Activated effector memory CD4-positive, alpha-beta T cell treated with Interleukin-2 at 50 U/mL for 16 hours (primary cell): ENCODE measurements at places on chromosomes 2 and 18.

DNA sequence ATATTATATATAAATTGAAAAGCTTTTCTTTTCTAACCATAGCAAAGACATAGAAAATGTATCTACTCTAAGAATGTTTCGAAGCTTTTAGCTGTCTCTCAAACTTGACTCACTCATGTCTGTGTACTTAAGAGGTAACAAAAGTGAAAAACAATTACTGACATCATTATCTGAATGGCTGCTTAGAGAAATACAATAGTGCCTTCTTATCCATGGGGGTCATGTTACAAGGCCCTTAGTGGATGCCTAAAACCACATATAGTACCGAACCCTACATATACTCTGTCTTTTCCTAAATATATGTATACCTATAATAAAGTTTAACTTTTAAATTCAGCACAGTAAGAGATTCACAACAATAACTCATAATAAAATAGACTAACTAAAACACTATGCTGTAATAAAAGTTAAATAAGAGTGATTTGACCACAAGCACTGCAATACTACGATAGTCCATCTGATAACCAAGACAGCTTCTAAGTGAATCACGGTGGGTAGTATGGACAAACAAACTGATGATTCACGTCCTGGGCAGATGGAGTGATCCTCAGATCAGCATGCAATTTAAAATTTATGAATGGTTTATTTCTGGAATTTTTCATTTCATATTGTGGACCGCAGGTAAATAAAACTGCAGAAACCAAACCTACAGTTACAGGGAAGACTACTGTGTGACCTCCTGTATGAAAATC, 246.2 kb downstream of the XIRP2 start:
- DNase-seq, result no peak

DNA sequence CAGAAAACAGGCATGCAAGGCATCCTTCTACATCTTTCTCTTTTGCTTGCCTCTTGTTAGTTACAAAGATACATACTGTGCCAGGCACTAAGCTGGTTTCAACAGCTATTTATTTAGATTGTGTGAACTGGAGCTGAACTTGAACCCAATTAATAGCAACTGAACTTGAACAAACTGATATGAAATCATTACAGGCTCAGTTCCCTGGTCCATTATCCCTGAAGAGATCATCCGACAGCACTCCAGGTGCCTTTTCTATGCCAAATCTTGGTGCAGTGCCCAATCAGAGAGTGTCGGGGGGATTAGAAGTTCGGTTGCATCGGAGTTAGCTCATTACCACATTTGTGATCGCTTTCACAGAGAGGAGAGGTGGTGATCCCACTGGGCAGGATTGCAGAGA, 477.6 kb downstream of the PARD3B start:
- DNase-seq, result no peak

DNA sequence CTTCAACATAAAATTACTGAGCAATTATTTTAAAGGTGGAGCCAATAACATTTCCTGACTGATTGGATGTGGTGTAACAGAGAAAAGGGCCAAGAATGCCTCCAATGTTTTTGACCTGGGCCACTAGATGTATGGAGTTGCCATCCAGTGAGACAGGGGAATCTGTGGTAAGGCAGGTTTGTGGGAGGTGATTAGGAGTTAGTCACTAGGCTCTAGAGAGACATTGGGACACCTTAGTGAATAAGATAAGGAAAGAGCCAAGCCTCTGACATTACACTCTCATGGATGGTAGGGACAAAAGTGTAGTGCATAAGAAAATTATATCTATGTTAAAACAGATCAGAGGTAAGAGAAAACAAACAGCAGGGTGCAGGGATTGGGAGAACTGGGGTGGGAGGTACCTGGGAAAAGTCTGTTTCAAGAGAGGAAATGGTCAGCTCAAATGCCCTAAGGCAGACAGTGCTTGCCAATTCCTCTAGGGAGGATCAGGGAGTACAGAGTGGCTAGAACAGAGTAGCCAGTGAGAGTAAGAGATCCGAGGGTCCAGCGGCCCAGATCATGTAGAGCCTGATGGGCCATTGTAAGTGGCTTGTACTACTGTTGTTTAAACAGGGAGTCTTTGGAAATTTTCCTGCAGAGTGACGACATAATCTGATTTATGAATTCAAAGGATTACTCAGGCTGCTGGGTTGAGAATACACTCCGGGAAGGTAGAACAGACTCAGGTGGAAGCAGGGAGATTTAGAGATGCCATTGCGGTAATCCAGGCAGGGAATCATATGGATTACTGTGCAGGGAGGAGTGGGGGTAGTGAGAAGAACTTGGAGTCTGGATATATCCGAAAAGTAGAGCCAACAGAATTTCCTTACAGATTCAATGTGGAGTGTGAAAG, 45.7 kb upstream of the CUL3 start:
- no peak for DNase-seq

- no peak for DNase-seq
Observed at GRCh38 chr2:68516051-68516955, 48.9 kb downstream of the APLF start.

DNA sequence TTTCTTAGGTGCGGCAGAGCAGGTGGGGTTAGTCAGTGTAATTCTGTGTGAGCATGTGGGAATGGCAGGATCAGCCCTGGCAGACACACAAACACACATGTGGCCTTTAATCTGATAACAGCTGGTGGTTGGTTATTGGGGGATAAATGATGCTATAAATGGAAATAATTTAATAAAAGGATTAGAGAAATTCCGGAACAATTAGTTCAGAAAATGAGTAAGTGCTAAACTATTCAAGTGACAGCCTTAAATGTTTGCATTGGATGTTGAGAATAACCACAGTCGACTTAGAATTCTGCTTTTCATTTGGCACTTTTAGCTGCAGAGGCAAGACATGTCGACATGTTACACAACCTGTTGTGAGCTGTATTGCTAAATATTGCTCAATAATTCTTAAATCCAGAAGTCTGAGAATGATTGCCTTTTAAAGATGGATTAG, 7.2 kb downstream of the SMYD1 start:
- DNase-seq, result no peak
